ENCODE measurements at places on chromosomes 6 and 20.
A peak's percentile ranks its signal among the peaks of the same experiment; 100 is the strongest.

GRCh38 chr20:63737695-63737944 is 1.2 kb downstream of the LIME1 start:
- DNase-seq = no peak

DNA sequence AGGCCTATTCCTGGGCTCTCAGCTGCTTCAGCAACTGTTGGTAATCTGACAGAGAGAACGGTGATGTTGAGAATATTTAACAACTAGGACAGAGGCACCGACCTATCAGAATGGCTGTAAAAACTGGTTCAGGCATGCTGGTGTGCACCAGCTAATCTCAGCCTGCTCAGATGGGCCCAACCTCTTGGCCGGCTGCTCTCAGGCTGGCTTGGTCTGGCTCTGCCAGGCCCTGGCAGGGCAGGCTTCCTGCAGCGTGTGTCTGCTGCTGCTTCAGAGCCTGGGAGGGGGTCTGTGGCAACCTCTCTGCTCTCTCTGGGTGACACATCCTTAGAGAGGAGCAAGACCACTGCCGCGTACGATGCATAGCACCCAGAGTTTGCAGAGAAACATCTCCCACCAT is 4.8 kb downstream of the SLC2A12 start:
- no peak for DNase-seq

DNA sequence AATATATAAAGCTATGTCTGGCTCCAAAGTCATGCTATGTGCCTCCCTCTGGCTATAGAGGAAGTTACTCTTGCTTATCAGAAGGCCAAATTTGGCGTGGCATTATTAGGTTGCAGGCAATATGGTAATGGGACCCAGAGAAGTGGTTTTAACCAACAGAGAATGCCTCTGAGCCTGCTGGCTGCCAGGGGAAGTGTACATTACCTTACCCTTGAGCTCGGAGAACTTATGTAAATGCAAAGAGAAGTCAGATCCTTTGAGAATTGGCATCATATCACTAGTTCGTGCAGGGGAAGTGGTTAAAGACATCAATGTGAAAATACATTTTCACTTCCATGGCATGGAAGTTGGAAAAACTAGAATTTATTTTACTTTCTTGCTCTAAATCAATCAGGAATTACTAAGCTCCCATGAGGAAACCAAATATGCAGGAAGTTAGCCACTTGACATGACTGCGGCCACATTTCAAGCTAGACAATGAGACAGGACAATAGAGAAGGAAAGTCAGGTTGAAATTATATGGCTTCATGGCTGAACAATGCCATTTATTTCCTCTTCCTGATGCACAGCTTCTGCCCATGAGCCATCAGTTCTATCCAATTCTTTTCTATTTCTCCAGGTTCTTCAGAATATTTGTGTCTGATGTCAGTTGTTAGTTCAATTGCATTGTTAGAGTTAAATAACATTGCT is 134.0 kb upstream of the PHACTR1 start:
- DNase-seq = no peak

DNA sequence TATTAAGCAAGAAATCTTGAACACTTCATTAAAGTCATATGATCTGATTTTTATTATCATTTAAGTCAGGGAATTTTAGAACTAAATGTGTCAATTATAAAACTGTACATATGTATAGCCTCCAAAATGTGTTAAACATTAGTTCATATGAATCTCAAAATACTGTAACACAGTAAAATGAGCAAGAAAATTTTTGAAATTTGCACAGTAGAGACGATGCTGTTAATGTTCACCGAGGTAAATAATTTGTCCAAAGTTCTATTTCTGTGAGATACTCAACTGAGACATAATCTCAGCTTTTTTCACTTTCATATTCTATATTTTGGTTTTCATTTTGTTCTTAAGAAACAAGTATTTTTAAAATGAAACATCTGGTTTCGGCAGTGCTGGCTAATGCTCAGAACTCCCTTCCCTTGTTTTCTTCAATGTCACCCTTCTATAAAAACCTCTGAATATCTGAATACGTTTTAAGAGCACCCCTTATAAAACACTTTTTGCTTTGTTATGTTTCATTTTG is 353.1 kb downstream of the LAMA2 start:
- DNase-seq = no peak

DNA sequence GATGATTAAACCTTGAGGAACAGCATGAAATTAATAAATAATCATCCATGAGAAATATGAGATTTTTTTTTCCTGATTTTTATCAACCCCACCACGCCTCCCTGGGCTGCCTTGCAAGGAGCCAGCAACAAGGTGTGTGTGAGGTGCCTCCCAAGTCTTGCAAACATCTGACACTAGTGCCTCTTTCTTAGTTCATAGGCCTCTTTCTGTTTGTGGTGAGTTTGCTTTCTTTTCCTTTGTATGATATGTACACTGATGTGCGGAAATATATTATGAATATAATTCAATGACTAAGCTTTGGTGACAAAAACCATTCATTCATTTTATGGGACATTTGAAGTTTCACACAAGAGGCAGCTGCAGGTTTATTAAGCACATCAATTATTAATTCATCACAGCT is 63.2 kb upstream of the SYNDIG1 start:
- DNase-seq = no peak

- no peak for DNase-seq
Observed at GRCh38 chr6:15530411-15530810, 132.4 kb downstream of the DTNBP1 start.

DNA sequence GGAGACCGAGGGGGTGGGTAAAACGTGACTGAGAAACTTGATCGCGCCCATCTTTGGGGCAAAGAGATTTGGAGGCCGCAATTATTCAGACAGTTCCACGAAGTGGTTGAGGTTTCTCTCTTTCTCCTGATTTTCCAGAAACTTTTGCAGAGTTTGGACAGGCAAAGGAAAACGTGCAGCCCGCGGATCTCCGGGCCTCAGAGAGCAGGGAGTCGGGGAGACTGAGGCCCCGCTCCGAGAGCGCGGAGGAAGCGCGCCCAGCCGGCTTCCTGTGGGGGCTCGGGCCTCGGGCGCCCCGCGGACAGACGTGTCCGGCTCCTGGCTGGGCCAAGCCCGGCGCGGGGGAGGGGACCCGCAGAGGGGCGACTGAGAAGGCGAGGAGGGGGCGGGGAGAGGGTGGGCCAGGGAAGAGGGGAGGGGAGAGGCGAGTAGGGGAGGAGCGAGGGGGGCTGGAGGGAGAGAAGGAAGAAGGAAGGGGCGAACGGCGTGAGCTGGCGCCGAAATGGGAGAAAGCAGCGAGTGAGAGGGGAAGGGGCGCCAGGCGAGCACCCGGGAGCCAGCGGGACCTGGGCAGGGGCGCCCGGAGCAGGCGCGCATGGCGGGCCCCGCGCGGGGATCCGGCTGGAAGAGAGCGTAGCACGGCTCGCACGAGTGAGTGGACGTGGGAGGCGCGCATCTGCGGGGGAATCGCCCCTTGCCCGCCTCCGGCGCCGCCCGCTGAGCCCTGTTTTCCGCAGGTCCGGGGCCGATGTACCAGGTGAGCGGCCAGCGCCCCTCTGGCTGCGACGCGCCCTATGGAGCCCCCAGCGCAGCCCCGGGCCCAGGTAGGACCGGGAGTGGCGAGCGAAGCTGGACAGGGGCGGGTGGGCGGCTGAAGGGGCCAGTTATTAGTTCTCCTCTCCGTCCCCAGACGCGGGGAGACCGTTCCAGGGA is at the start of gene MDFI:
Gene MDFI (plus strand): TSS at position 467 of the 933 bp plus-strand sequence. CDS start 282 bp downstream, at position 749.
- DNase-seq = no peak

- no peak for DNase-seq
Observed at GRCh38 chr6:15796844-15797243, 134.0 kb upstream of the DTNBP1 start.

- DNase-seq = peak; percentile 57
Observed at GRCh38 chr6:137944793-137945498, 77.9 kb downstream of the TNFAIP3 start.

- DNase-seq = no peak
Observed at GRCh38 chr6:80254716-80255115, 148.2 kb downstream of the BCKDHB start.

DNA sequence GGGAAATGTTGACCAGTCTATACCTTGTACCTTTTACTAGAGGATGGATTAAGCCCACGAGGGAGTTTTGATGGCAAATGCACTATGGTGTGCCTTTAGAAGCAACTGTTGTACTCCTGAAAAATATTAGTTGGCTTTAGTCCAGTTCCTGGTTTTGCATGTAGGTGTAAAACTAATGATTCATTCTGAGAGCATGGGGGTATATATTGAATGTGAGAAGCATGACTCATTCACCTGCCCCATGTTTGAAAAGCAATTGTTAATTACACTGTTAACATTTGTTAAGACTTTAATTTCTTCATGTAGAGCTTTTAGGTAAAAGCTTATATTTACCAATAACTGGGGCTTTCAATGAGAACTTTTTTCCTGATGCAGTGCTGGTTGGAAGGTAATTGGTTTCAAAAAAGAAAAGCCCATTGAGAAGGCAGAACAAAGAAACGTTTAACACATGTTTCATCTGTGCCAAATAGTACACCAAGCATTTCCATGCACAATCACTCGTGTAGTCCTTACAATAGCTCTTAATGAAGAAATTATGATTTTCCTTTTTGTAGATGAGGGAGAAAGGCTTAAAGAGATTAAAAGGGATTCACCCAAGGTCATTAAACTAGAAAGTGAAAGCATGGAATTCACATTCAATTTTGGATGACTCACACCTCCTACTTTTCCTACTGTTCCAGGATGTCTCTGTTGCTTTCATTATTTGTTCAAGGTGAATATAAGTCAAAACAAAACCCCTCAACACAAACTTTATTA is 134.1 kb downstream of the CCDC170 start:
- peak; percentile 67 for DNase-seq

- no peak for DNase-seq
Observed at GRCh38 chr6:23735151-23735550, 390.9 kb upstream of the NRSN1 start.

GRCh38 chr6:683742-684440 is 9.0 kb downstream of the EXOC2 start:
- peak; percentile 55 for DNase-seq

GRCh38 chr6:24064106-24064505 is 61.9 kb upstream of the NRSN1 start:
- DNase-seq = peak; percentile 19

GRCh38 chr6:117304446-117304845 is 39.1 kb downstream of the VGLL2 start:
- DNase-seq = no peak

DNA sequence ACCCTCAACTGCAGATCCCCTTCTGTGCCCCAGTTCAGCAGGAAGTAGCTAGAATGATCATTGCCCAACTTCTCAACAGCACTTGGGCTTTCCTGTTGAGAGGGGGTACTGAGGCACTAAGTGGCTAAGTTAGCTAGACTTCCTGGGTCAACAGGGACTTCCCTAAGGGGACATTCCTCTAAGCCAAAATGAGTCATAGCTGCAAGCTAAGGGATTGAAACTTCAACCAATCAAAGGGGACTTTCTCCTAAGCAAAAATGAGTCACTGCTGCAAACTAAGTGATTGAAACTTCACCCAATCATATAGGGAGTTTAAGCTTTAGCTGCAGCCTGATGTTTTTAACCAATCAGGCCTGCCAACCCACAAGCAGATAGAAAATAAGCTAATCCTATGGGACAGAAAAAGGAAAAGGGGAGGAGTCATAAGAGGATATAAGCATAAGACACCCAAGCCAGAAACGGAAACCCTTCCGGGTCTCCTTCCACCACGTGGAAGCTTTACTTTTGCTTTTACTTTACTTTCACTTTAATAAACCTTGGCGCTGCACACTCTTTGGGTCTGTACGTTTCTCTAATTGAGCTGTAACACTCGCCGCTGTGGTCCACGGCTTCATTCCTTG is 659.0 kb upstream of the HS3ST5 start:
- DNase-seq = peak; percentile 15

- no peak for DNase-seq
Observed at GRCh38 chr20:62315773-62316172, 13.0 kb downstream of the ADRM1 start.

GRCh38 chr20:59831024-59831915 is 102.2 kb downstream of the SYCP2 start:
- DNase-seq = no peak

GRCh38 chr20:24743641-24744040 is 205.4 kb upstream of the CST7 start:
- DNase-seq = no peak

DNA sequence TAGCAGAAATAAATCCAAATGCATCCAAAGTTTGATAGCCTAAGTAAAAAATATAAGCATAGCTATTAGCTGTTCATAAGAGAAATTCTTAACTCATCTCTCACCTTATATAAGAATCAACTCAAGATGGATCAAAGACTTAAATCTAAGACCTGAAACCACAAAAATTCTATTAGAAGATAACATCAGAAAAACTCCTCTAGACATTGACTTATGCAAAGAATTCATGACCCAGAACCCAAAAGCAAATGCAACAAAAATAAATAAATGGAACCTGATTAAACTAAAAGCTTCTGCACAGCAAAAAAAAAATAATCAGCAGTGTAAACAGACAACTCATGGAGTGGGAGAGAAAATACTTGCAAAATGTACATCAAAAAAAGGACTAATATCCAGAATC is 184.3 kb downstream of the TFAP2A start:
- DNase-seq = no peak

GRCh38 chr20:57061051-57061900 is 205.2 kb downstream of the BMP7 start:
- DNase-seq = no peak

- peak; percentile 35 for DNase-seq
Observed at GRCh38 chr20:25296094-25297093, 48.5 kb downstream of the PYGB start.

DNA sequence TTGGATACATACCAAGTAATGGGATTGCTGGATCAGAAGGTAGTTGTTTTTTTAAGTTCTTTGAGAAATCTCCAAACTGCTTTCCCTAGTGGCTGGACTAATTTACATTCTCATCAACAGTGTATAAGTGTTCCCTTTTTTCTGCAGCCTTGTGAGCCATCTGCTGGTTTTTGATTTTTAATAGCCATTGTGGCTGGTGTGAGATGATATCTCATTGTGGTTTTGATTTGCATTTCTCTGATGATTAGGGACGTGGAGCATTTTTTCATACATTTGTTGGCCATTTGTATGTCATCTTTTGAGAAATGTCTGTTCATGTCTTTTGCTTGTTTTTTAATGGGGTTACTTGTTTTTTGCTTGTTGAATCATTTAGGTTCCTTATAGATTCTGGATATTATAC is 34.8 kb downstream of the TOP1 start:
- no peak for DNase-seq

GRCh38 chr20:59138114-59138748 is 25.4 kb upstream of the ZNF831 start:
- no peak for DNase-seq

DNA sequence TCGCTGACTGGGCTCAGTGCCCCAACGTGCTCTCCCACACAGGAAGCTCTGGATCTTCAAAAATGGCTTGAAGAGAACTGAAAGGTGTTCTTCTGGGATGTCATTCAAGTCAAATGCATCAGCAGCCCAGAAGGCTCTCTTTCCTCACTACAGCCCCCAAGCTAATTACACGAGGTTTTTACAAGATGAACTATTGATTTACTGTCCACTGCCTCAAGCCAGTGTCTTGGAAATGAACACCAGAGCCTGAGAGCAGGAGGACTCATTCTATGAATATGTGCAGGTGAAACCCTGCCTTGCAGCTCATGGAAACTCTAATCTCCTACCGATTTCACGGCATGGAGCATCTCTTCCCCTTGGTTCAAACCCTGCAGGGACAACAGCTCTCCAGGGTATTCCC is 98.9 kb upstream of the CST7 start:
- no peak for DNase-seq

Measured in activated CD4-positive, alpha-beta T cell treated with anti-CD3 and anti-CD28 coated beads, Interleukin-2, Interleukin-6, amounts not matched to agents 100 ng/mL and 50 ng/mL, durations not matched to agents 16 hours and 8 hours (primary cell).